ENCODE measurements at places on chromosomes 7 and 10. TPM values are rescaled to one million over a fixed set of nuclear protein-coding genes. Genes with fewer than 3 reads are reported as not detected.

The OPALIN gene
- not detected for total RNA-seq

The LRIT1 gene
- total RNA-seq, result not detected

The MYOZ1 gene
- total RNA-seq, result not detected

The POU6F2 gene
- total RNA-seq, result 0.28 TPM

The CCL24 gene
- total RNA-seq, result not detected

The CYP2C8 gene
- 0.23 TPM for total RNA-seq

The ANKRD30A gene
- total RNA-seq, result not detected

The TET1 gene
- total RNA-seq, result 4.5 TPM

The FAM171A1 gene
- total RNA-seq, result 0.99 TPM

The TLX1 gene
- total RNA-seq, result not detected

The RELN gene
- total RNA-seq, result not detected

The SPDYE8 gene
- total RNA-seq, result not detected

The ATG9B gene
- 4.4 TPM for total RNA-seq

The PIK3AP1 gene
- total RNA-seq, result 137 TPM

The VGF gene
- not detected for total RNA-seq

The PTPRN2 gene
- total RNA-seq, result 1.9 TPM

The WNT8B gene
- total RNA-seq, result not detected

The BTRC gene
- total RNA-seq, result 22.8 TPM

The DNAAF5 gene
- total RNA-seq, result 10.3 TPM

The PTPN20 gene
- 1.6 TPM for total RNA-seq

The CUEDC2 gene
- total RNA-seq, result 37.7 TPM

The TMEM213 gene
- not detected for total RNA-seq

The GBX1 gene
- total RNA-seq, result not detected

The NKX2-3 gene
- total RNA-seq, result not detected

The CDC14C gene
- total RNA-seq, result not detected
